ENCODE measurements at places on chromosomes 2 and 18.

DNA sequence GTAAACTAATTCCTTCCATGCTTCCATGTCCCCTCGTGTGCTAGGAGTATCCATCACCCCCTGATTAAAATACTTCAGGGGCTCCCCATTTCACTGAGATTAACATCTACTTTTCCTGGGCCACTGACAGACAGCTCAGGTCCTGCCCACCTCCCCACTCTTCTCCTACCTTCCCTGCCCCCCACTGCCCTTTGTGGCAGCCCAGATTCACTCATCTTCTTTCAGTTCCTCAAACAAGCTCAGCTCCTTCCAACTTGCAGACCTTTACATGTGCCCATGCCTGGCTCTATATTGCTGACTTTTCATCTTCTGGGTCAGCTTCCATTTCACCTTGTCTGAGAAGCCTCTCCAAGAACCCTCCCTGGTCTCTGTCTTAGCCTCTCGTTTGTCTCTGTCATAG is 12.0 kb downstream of the RUFY4 start:
- no peak for DNase-seq

DNA sequence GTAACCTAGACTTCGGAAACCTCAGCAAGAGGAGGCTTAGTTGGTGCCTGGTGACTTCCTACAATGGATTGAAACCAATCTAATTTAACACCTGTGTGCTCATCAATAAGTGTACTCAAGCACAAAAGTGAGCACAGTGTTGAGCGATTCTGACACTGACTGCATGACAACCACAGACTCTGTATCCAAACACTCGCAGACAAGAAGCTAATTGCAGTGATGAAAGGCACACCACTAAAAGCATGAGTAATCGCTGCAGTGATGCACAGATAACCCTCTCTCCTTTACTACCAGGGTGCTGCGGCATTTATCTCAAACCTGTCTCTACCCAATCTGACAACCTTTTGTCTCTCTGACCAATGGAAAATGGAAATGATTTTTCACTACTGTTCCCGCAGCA is 168.1 kb downstream of the AFF3 start:
- DNase-seq: no peak

DNA sequence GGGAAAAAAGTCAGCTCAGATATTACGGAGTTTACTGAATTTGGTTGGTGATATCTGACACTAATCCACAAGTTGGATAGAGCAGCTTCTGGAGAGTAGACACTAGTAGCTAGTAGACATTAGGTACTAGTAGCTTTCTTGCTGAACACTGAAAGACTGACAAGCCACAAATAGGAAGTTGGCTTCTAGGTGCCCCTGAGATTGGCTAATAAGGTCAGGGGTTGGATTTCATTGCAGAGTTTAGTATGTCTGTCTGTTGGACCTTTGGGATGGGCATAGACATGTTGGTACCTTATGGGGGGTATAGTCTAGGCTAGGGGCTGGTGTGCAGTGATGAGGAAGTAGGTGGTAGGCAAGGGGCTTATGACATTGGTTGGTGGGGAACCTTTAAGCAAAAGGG is 164.9 kb upstream of the LRRTM1 start:
- DNase-seq: no peak

DNA sequence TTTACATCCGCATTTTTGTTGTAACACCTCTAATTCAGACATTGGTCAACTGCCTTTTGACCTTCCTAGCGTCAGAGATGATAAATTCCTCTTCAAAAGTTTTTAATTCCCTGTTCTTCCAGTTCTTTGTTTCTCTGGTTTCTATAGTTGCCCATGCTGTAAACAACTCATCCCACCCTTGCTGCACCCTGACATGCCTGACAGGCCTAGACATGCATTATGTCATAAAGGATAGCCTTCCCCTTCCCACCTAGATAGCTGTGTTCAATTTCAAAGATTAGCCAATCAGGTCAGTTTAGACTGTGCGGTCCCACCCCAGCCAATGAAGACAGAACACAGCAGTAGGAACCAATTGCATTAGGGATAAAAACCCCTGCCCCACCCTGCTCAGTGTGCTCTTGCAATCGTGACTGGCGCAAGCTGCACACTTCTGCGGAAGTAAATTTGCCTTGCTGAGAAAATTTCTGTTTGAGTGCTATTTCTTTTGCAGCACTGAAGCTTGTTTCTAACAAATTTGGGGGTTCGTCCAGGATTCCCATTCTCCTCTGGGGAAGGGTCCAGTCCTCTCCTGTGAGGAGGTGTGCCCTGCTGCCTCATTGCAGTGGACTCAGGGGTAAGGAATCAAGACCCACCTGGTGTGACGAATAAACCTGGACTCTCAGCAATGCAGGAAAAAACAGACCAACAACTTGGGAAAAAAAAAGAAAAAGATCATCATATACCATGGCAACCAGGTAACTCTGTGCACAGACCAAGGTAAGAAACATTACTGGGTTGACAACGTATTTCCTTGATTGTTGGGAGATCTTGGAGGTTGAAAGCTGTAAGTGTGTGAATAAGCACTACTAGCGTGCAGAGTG is 9.1 kb upstream of the SAP130 start:
- no peak for DNase-seq

GRCh38 chr2:219184121-219184520 is 6.0 kb downstream of the RETREG2 start:
- DNase-seq: no peak

GRCh38 chr2:127386246-127386645 is 1.5 kb downstream of the MAP3K2 start:
- DNase-seq: no peak

DNA sequence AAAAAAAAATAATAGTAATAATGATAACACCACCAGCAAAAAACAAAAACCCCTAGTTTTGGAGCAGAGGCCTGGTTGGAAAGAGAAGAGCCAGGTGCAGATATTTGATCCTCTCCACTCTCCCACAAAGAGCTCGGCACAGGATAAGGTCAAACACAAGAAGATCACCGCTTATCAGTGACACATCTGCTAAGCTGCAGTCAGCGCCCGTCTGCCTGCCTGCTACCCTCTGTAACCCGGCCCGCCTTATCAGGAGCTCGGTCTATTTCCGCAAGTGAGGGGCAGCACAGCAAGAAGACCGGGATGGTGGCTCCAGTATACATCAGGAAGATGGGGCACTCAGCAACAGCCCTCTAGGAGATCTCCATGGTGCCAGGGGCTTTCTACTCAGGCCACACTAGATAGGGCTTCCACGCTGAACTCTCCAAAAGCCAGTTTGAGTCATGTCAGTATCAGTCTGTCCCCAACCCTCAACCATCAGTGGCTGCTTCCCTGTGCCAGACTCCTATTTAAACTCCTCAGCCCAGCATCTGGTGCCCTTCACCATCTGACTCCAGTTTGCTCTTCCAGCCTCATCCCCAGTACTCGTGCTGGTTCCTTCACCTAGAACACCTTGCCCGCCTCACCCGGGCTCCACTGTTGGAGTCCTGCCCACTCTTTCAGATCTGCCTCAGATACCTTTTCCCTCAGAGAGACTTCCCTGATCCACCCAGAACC is 67.3 kb upstream of the PPP1CB start:
- DNase-seq: no peak
